ENCODE measurements at places on chromosomes 5 and 9.

DNA sequence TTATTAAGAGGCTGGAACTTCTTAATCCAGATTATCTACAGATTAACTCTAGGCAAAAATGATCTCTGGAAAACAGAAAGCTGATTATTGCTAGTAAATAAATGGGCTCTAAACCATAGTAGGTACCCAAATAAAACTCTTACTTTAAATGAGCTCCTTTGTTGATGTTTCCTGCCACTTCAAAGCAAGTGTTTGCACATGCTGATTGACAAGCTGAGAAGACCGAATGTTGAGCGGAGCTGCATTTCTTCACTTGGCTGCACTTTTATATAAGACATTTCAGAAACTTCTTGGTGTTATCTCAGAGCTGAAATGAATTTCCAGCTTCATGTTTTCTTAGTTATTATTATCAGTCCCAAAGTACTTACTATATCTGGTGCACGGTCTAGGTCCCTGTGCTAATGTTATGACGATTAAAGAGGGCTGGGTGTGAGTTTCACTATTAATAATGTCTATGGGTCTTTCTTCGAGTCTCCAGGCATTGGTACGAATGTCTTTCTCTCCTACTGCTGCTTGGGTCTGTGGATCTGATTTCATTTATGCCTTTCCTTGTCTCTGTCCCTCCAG lies 58.6 kb upstream of the CTXN3 start:
- DNase-seq, result no peak

- DNase-seq, result no peak
Measured at GRCh38 chr5:10583663-10584572, 20.0 kb downstream of the ANKRD33B start.

DNA sequence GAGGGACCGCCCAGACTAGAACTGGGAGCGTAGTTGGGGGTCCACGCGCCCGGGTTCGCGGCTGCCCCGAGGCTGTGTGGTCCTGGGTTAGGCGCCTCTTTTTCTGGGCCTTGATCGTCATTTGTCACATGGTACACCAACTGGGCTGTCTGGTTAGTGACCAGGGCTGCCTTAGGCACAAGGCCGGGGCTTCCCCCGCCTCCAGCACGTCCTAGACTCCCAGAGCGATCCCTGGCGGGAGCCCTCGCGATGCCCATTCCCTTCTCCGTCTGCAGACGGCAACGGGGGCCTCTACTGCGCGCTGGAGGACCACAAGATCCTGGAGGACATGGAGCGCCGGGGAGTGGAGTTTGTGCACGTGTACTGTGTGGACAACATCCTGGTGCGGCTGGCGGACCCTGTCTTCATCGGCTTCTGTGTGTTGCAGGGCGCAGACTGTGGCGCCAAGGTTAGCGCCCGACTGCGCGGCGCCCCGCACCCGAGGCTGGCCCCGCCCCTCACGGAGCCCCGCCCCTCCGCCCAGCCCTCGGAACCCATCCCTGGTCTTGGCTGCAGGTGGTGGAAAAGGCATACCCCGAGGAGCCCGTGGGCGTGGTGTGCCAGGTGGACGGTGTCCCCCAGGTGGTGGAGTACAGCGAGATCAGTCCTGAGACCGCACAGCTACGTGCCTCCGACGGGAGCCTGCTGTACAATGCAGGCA lies 1.5 kb downstream of the UAP1L1 start:
- DNase-seq, result no peak

- DNase-seq, result peak; percentile 21
Measured at GRCh38 chr9:130833031-130833990, 1.7 kb upstream of the ABL1 start.

DNA sequence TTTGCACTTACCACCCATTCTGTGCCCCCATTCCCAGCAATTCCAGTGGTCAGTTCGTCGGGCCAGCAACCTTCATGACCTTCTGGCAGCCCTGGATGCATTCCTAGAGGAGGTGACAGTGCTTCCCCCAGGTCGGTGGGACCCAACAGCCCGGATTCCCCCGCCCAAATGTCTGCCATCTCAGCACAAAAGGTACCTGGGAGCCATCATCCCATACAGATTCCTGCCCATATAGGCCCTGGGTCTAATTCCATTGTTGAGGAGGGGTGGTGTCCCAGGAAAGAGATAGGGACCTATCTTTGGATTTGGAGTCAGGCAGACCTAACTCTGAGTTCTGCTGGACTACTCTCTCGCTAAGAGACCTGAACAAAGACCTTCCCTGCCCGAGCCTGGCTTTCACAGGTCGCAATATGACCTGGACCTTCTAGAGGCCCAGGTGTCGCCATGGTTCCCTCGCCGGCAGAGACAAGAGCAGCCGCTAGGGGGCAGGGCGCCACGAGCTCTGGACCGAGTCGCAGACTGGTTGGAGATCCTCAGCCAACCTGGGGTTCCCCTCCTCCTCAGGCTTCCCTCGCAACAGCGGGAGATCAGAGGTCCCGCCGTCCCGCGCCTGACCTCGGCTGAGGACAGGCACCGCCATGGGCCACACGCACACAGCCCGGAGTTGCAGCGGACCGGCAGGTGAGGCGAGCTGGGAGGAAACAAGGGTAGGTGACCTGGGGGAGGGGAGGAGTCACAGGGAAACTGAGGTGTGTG lies 3.1 kb downstream of the SLC4A9 start:
- DNase-seq, result peak; percentile 82

GRCh38 chr9:136014147-136014923 lies 53.2 kb upstream of the UBAC1 start:
- no peak for DNase-seq

GRCh38 chr5:1322036-1322900 lies 22.6 kb downstream of the CLPTM1L start:
- no peak for DNase-seq

DNA sequence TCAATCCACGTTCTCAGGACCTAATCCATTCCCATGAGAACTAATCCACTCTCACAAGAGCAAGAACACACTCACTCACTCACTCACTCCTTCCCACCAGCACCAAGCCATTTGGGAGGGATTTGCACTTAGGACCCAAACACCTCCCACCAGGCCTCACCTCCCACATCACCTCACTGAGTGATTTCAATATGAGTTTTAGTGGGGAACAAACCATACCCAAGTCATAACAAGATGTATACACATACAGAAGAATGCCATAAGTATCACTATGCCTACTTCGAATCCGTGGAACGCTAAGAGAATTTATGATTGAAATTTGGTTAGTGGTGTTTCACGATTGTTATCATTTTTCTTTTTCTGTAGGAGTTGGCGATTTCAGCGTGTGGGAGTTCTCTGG lies 29.3 kb upstream of the CTSL start:
- DNase-seq, result no peak

DNA sequence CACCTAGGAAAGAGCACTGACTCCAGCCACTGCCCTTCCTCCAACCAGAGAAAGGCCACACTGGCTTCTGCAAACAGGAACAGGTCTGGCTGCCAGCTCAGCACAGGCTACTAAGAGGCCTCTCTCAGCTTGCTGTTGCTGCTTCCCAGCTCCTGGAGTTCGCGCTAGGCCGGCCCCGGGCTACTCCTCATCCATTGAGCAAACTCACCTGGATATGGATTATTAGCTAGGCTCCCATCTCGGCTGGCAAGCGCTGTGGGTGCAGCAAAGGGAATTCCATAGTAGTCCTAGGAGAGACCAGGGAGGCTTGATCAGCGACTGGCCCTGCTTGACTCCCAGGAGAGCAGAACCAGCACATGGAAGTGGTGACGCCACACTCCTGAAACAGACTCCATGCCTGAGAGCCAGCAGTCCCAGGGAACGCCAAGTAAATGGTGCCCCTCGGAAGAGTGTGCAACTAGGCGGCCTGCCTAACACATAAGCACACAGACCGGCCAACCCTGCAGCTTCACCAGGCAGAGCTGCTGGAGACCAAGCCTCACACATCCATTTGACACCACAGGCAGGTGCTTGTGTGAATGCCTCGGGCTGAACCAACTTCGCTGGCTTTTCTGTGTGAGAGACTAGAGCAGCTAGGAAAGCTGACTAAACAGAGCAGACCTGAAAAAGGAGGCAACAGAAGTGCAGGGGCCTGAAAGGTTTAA lies 107.2 kb downstream of the UBE2R2 start:
- DNase-seq, result no peak

DNA sequence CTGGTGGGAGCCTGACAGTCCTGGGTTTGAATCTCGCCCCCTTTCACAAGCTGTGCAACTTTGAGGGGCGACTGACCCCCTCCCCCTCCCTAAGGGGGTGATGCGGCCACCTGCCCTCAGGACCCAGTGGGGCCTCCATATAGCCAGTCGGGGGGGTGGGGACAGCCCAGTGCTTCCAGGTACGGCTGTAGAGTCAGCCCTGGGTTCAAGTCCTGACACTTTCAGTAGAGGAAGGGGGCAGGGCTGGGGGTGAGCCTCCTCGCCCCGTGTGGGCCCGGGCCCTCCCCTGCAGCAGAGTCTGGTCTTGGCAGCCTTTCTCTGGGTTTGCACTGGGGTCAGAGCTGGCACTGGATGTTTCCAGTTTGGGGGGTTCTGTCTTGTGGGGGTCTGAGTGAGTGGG lies 216.3 kb downstream of the C9orf50 start:
- no peak for DNase-seq

DNA sequence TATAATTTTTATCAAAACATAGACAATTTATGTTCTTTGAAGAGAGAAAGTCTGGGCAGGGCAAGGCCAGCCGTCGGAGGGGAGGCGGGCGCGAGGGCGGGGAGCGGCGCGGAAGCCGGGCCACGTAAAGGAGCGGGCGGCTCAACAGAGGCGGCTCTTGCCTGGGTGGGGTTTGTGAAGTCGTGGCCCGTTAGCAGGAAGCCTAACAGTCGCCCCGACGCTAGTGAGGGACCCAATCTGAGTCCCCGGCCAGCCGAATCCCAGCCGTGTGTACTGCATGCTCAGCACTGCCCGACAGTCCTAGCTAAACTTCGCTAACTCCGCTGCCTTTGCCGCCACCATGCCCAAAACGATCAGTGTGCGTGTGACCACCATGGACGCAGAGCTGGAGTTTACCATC lies 1129.2 kb downstream of the CDH9 start:
- DNase-seq, result no peak

- DNase-seq, result peak; percentile 68
Measured at GRCh38 chr9:72524820-72525540, 3.6 kb downstream of the TMC1 start.

GRCh38 chr5:172898218-172898842 lies 60.9 kb upstream of the RPL26L1 start:
- DNase-seq, result no peak

DNA sequence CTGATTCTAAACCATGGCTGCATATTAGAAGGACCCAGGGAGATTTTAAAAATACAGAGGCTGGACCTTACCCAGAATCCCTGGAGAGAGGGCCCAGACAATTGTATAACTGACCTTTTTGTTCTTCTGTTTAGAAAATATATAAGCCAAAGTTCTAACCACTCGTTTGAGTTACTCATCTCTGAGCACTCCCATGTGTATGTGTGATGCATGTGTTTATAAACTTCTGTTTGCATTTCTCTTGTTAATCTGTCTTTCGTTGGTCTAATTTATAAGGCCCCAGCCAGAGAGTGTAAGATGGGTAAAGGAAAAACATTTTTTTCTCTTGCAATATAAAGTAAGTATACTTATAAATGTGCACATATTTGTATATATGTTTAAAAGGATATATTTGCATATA lies 443.9 kb downstream of the ZNF608 start:
- peak; percentile 12 for DNase-seq

GRCh38 chr9:98708933-98709911 lies at the start of gene GABBR2:
Gene GABBR2 (minus strand): TSS chr9:98708935. CDS start chr9:98708737, 198 bp downstream.
- peak; percentile 31 for DNase-seq

DNA sequence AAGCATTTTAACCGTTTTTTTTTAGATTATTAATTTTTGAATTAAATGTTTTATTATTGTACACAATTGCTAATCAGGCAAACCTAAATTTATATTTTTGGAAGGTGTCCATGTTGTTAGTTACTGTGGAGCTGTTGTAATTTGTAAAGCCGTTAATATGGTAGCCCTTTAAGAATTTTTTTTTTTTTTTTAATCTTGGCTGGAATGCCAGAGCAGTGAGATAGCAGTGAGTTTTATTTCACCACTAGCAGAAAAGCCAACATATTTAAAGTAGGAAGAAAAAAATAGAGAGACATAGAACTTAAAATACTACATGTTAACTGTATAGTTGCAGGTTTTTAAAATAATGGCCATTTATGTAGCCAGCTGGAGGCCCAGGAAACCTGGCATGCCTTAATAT lies 35.3 kb upstream of the RNF20 start:
- DNase-seq, result no peak

- peak; percentile 74 for DNase-seq
Measured at GRCh38 chr5:151093476-151093889, 12.6 kb upstream of the TNIP1 start.

DNA sequence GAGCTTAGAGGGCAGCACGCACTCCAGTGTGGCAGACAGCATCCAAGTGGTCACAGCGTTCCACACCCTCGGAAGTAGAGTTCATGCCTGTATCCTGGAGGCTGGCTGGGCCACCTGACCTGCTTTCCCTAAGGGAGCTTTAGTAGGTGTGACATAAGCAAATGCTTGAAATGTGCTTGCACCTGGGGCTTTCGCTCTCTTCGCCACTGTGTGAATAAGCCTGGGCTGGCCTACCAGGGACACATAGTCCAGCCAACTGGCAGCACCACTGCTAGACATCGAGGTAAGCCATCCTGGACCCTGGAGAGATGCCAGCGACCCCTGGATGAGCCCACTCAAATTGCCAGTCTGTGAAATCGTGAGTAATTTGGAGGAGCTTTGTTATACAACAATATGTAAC lies 24.9 kb upstream of the IRX4 start:
- DNase-seq, result no peak

DNA sequence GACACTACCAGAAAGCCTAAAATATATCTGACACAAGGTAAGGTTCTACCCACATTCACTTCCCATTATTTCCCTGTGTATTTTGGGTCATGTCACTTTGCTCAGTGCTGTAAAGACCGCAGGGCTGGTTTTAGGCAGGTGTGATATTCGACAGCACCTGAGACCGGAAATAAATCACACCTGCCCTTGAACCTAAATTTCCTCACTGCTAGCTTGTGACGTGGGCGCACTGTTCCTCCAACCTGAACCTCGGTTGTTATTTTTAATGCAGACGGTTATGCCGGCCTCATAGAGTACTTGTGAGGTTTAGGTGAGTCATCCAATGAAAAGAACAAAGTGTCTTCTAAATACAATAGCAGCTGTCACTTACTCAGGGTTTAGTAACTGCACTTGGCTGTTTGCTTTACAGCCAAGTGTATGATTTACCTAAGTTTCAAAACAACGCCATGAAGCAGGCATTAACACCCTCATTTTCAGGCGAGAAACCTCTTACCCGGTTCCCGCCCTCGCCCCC lies 20.7 kb upstream of the ZNF782 start:
- no peak for DNase-seq

- peak; percentile 42 for DNase-seq
Measured at GRCh38 chr9:15306068-15306756, 804 bp downstream of the TTC39B start.

DNA sequence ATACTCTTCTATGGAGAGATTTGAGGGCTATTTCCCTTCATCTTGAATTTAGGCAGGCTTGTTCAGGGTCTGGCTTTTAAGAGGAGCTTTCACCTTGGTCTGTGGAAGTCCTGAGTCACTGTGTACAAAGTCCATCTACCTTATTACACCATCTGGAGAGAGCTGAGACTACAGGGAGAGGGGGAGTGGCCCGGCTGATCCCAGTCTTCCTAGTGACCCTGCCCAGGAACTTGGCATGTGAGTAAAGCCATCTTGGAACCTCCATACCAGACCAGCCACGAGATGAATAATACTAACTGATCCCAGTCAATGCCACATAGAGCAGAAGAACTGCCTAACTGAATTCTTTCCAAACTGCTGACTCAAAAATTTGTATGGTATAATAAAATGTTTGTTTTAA lies 8.4 kb upstream of the IL6ST start:
- peak; percentile 32 for DNase-seq

Measured in AG08396 (cell line).